Omental fat pad (tissue), 4 donors: ENCODE measurements at places on chromosomes 6 and 20. TPM values are rescaled to one million over a fixed set of nuclear protein-coding genes. Genes with fewer than 3 reads are reported as not detected.

- DNase-seq: no peak
Measured at GRCh38 chr20:18669241-18670019, 81.6 kb downstream of the DTD1 start.

DNA sequence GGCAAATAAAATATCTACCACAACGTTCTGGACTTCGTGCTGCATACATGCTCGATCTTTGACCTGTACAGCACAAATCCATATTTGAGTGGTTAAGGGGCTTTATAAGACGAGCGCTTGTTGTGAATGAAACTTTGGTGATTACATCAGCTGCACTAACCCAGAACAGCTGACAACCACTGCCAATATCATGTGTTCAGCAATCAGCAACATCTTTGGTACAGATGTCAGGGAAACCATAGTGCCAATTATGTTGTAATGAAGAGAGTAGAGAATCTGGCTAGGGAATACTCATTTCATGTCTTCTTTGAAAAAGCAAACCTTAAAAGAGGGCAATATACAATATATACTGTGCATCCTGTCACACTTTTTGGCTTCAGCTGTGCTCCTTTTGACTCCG is 188.6 kb upstream of the NT5E start:
- no peak for DNase-seq

UBE3D gene
- 6.9 TPM for total RNA-seq

PBOV1 gene
- not detected for total RNA-seq

DNA sequence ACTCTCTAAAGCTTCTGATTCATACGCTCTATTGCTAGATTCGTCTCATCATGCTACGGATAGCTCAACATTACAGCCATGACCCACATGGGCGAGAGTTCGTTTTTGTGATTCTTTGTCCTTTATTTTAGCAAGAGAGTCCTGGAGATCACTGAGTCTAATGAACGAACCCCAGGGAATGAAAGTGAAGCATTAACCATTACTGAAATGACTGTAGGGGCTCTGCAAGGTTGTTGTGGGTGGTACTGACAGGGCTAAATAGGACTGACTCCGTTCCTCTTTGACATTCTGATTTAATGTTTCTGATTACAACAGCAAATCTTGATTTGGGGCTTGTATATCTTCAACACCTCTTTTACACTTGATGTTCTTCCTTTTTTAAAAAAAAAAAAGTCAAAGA is 13.7 kb upstream of the RTF2 start:
- DNase-seq: no peak

LY6G5C gene
- total RNA-seq: 1.3 TPM

ACTL10 gene
- total RNA-seq: 2.4 TPM

- DNase-seq: no peak
Measured at GRCh38 chr20:25394276-25394675, 3.6 kb upstream of the ABHD12 start.

APOBEC2 gene
- total RNA-seq: not detected

HLA-E gene
- total RNA-seq: 878 TPM

GRCh38 chr6:150934380-150934779 is 68.9 kb downstream of the MTHFD1L start:
- DNase-seq: no peak

DNA sequence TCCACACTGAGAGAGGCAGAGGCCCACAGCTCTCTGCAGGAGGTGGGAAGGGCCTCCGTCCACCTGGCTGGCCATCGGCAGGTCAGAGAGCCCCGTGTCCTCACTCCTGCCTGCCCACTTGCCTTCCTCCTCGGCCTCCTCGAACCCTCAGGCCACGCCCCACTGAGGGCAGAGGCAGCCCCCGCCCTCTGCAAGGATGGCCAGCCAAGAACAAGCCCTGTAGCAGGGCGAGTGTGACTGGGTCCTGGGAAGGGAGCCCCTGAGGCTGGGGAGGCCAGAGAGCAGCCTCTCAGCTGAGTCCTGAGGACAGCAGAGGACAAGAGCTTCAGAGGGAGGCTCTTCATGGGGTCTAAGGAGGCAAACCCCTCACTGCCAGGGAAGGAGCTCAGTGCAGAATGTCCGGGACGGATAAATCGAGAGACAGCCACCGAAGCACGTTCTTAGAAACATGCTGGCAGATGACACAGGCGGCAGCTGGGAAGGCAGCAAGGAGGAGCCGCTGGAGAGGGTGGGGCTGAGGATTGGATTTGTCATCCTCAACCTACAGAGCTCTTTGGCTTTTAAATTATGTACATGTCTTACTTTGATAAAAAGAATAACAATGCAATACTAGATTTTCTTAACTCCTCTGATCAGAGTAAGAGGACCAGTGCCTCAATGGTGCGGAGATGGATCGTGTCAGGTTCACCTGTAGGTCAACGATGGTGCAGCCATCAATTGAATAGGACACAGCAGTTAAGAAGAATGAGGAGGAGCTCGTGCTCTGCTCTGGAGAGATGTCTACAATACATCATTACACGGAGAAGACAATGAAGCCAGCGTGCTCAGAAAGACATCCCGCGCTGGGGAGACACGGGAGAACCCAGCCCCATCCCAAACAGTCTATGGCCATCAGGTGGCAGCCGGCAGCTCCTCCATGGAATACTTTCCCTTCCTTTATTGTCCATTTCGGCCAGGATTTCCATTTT is 53.0 kb downstream of the GNAS-AS1 start:
- DNase-seq: no peak

DNA sequence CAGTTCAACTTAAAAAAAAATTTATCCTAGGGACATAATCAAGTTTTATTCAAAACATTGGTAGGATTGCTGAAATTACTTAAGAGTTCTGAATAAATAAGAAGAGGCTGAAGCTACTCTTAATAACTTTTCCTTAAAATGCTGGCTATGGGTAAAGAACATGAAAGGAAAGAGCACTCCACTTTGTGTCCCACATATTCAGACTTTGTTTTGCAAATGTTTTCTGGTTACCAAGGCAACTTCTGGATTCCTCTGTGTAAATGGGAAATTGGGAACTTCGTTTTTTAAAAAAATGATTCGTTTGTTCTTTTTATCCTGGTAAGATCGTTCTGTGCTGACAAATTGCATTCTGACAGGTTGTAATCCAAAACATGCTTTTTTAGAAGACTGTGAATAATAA is 115.0 kb downstream of the KIF6 start:
- DNase-seq: no peak

- DNase-seq: no peak
Measured at GRCh38 chr6:115873901-115874300, 186.8 kb downstream of the FRK start.

DNA sequence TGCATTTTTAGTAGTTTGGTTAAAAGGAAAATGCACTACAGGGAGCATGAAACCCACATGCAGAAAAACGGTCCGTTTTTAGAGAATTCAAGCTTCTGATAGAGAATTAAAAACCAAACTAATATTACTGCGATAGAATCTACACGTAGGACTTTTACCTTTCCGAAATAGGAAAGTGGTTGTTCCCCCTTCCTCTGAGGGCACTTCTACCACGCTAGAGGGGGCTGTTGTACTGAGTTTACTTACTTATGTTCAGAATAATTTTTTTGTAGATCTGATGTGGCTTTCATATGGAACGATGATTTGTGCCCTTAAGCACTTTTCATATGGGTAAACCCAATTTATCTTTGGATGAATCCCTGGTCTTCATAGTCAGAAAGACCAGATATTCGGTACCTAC is 264.3 kb upstream of the PLN start:
- no peak for DNase-seq

DNA sequence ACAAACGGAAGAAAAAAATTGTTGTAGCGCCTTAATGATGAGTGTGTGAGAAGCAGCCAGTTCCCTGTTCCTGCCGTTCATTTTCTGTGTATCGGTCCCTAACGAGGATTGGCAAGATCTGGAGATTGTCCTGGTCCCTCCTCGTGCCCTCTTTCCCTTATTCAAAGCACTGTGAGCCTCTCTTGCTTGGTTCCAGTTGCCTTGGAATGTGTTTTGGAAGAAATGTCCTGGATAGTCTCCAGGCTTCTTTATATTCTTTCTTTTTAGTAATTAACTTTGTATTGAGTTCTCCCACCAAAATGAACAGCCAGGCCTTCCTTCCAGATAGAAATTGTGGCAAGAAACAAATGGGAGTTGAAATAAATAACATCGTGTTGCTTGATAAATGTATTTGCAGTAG is 348.3 kb downstream of the CDH26 start:
- no peak for DNase-seq
